ENCODE measurements at places on chromosomes 1 and 21. TPM values are rescaled to one million over a fixed set of nuclear protein-coding genes. Genes with fewer than 3 reads are reported as not detected.

GRCh38 chr1:212458817-212459216 is 26.1 kb downstream of the NENF start:
- no peak for DNase-seq

DNA sequence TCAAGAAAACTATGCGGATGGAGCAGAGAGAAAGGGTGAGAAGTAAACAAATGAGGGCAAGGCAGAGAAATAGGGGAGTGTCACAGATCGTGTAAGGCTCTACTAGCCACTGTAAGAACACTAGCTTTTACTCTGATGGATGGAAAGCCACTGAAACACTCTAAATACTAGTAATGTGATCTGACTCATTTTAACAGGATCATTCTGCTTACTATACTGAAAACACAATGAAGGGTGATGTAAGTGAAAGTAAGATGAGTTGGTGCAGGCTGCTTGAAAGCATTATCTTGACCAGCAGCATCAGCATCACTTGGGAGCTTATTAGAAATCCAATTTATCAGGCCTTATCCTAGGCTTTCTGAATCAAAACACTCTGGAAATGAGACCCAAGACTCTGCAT is 32.7 kb downstream of the TUT4 start:
- no peak for DNase-seq

DNA sequence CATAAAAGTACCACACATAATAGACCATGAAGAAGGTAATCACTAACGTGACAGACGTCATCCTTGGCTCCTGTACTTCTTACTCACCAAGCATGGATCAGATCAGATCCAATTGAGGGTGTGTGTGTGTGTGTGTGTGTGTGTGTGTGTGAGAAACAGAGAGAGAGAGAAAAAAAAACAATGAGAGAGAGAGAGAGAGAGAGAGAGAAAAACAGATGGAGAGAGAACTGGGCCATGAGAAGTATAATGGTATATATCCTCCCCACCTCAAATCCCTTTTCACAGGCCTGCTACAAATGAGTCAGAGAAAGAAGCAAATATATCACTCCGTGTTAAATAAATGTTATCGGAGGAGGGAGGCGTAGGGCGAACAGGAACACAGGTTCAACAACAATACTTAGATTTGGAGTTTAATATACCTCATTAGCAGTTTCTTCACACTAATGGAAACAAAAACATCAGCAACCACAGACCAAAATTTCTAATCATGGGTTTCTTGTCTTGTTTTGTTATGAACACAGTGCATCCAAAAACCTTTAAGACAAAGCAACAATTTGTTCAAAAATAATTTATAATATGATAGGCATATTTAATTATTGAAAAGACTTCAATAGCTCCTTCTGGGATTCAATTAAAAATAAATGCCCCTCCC is 45.3 kb downstream of the TIAM1 start:
- no peak for DNase-seq

GRCh38 chr21:44518686-44519085 is 21.3 kb downstream of the KRTAP10-1 start:
- no peak for DNase-seq

- no peak for DNase-seq
These were observed 6.2 kb downstream of the ILDR2 start for GRCh38 chr1:166969074-166969677.

The ITGB2 gene
- total RNA-seq = 151 TPM
